ENCODE measurements at places on chromosomes 5 and 9.

- no peak for DNase-seq
Observed at GRCh38 chr5:141657937-141658545, 6.8 kb upstream of the FCHSD1 start.

DNA sequence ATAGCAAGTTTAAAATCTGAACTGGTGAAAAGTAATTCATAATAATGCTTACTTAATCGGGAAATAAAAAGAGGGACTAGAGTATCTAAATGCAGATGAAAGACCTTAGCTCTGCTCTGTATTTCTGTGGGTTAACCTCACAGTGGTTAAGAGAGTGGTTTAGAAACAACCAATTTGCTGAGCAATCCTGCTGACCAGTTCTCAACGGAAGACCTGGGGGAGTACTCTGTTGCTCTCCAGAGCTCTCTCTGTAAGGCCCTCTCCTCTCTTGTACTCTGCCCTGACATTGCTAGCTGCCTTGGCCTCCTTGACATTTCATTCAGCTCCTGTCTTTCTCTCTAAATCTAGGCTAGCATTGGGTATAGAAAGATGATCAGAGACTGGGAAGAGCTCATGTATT is 1186.6 kb upstream of the SEMA6A start:
- DNase-seq = no peak

DNA sequence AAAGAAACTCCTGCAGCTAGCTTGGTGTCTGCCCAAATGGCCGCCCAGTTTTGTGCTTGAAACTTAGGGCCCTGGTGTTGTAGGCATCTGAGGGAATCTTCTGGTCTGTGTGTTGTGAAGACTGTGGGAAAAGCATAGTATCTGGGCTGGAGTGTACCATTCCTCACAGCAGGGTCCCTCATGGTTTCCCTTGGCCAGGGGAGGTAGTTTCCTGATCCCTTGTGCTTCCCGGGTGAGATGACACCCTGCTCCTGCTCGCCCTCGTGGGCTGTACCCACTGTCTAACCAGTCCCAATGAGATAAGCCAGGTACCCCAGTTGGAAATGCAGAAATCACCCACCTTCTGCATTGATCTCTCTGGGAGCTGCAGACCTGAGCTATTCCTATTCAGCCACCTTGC is 182.8 kb downstream of the GDNF start:
- no peak for DNase-seq

DNA sequence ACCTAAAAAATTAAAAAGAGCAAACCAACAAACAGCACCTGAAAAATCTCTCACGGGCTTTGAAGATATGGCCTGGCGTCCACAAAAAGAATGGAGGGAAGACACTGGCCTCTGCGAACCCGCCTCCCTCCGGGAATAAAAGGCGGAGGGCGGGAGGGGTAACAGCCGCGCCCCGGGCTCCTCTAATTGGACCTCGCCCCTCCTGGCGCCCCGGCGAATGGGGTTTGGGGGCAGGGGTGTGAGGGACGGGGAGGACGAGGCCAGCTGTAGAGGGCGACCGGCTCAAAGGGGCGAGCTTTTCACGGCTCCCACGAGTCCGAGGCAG is 753 bp downstream of the FANCC start:
- peak; percentile 29 for DNase-seq

DNA sequence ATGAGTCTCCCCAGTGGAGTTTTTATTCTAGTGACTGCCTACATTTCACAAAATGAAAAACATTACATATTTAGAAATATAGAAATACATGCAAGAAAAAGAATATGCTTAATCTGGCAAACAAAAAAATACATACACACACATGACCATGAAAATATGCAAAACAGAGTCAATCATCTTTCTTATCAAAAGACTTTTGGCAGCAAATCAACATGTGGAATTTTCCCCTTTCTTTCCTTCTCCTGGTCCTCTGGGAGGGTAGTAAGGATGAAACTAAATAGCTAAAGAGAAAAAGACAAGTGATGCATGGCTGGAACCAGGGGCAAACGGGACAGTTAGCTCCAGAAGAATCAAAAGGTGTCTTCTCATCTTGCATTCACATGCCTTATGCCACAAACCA is 69.4 kb downstream of the APBA1 start:
- no peak for DNase-seq

- DNase-seq = no peak
Observed at GRCh38 chr5:73296772-73297171, 123.8 kb downstream of the TMEM174 start.

- no peak for DNase-seq
Observed at GRCh38 chr9:124330011-124330697, 72.4 kb downstream of the NEK6 start.

DNA sequence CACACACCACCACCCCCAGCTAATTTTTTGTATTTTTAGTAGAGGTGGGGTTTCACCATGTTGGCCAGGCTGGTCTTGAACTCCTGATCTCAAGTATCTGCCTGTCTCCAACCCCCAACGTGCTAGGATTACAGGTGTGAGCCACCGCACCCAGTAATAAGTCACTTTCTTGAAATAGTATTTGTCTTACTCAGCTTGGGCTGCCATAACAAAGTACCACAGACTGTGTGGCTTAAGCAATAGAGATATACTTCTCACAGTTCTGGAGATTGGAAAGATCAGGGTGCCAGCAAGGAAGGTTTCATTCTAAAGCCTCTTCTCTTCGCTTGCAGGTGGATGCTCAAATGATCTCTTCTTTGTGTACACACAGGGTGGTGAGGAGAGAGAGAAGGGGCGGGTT is 99.8 kb downstream of the ARRDC3 start:
- no peak for DNase-seq

DNA sequence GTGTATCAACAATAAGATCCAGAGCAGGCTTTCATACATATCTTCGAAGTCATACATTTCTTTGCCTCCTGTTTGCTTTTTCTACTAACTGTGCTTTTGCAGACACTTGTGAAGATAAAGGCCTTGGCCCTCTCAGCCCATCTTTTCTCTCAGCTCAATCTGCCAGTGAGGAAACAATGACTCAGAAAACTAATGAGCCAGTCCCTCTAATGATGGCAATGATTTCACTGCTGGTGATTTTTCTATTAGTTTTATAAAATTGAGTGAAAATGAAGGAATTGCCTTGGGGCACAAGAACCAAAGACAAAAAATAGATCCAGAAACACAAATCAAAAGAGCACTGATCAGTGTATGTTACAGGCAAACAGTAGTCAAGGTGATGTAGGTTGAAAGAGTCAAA is 167.7 kb upstream of the PPP2R2B start:
- DNase-seq = peak; percentile 81

- DNase-seq = no peak
Observed at GRCh38 chr9:6590334-6590733, 55.2 kb downstream of the GLDC start.

DNA sequence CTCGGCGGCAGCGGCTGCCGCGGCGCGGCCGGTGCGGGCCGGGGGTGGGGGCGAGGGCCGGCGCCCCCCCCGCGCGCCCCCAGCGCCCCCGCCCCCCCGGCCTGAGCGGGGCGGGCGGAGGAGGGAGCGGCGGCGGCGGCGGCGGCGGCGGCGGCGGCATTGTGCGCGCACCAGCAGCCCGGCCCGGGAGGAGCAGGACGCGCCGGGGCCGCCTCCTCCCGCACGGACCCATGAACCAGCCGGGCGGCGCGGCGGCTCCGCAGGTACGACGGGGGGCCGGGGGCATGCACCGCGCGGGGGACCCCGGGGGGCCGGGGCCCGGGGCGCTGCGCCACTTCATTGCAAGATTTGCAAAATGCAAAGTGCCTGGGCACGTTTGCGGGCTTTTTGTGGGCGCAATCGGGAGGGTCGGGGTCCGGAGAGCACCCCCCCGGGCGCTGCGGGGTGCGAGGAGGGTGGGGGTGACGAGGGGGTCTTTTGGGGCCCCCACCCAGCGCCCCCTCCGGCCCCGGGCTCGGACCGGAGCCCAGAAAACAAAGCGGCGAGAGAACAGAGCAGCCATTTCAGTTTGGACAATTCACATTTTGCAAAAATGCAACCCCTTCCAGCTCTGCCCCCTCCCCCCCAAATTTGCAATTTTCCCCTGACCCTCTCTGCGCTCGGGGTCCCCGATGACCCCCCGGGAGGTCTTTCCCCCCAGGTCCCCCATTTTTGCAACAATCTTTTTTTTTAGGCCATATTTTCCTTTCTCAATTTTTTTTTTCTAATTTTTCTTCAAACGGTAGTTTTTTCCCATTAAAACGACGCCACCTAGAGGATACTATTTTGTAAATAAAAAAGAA is at the start of gene ZNF618:
TSS of gene ZNF618 (plus strand) at position 159 of the 842 bp plus-strand sequence. CDS start at position 231, 72 bp downstream.
- DNase-seq = no peak

GRCh38 chr9:75027187-75028107 is 646 bp downstream of the CARNMT1 start:
- peak; percentile 69 for DNase-seq

- DNase-seq = no peak
Observed at GRCh38 chr9:113266174-113266573, 9.2 kb downstream of the CDC26 start.

DNA sequence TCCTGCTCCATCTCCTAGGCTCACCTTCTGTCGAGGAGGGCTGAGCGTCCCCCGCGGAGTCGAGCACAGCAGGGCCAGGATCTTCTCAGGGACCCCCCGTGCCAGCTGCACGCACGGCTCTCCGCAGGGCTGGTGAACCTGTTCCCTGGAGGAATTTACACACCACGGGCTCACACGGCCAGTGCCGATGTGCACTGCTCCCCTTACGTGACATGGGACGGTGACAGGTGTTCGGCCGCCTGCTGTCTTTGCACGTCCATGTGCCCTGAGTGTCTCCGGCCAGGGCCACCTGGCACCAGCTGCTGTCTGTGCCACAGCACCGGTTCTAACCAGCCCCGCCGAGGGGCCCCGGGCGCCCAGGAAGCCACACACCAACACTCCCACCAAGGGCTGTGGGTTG is 8.7 kb upstream of the AGPAT2 start:
- DNase-seq = no peak

DNA sequence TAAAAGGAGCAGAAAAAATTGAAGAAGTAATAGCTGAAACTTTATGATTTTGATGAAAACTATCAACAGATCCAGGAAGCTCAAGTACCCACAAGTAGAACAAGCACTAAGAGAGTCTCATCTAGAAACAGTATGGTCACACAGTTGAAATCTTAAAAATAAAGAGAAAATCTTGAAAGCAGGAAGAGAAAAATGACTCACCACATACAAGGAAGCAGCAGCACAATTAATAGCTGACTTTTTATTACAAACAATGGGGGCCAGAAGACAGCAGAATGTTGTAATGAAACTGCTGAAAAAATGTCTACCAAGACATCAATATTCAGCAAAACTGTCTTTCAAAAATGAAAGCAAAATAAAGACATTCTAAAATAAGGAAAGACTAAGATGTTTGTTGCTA is 1108.3 kb upstream of the DMAC1 start:
- DNase-seq = no peak

DNA sequence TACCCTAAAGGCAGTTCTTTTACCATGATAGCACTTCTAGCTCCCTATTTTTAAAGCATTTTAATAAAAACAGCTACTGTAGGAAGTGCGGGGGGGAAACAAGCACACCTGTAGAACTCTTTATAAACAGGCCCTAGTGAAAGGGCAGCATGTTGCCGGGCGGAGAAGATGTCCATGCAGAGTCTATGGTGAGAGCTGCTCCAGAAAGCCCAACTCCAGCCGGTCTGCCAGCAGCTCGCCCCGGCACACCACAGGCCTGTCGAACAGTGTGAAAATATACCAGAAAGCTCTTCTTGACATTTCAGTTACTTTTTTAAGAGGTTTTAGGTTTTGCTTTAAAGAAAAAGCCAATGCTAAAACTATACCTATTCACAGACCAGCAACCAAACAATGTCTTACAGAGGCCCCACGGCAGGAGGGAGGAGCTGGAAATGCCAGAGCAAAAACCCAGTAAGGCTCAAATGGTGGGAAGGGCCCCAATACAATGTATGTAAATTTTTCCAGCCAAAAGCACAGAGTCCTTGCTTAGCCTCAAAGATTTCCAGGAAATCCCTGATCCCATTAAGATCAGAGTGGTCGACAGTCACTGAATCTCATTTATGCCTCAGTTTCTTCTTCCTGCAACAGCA is 121.2 kb downstream of the SAXO1 start:
- DNase-seq = no peak

DNA sequence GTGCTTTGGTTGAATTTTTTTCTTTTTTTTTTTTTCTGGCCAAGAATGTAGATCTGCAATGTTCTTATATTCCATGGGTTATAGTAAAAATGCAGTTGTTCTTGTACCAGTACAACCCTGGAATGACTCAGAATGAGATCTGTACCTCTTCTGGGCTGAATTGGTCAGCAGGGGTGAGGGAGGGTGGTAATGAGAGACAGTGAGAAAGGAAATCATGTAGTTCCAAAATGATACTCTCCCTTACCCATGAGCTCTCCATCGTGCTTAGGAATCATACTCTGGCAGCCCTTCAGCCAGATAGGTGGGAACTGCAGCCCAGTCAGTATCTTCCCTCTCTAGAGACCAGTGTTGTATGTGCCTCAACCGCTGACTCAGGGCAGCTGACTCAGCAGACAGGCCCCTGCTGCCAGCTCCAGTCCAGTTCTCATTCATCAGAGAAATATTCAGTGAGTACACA is 2.1 kb upstream of the GLIS3 start:
- no peak for DNase-seq

DNA sequence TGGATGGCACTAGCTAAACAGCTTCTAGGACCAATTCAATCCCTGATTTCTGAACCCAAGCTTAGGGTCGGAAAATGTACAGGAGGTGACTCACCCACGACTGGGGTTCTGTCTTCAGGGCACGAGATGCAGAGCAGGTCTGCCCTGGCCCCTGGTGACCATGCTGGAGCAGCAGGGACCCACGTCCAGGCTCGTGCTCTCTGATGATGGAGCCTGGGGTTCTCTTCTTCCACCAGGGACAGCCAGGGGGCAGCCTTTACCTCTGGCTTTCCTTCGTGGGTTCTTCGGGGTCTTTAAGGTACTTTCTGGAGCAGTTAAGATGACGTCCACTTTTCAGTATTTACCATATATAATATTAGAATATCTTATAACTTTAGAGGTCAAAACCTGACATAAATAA is 2.1 kb downstream of the CFAP77 start:
- DNase-seq = no peak

GRCh38 chr5:169218176-169218575 is 82.8 kb downstream of the SLIT3 start:
- no peak for DNase-seq

GRCh38 chr5:18397371-18397770 is 763.1 kb downstream of the TAF11L14 start:
- no peak for DNase-seq

DNA sequence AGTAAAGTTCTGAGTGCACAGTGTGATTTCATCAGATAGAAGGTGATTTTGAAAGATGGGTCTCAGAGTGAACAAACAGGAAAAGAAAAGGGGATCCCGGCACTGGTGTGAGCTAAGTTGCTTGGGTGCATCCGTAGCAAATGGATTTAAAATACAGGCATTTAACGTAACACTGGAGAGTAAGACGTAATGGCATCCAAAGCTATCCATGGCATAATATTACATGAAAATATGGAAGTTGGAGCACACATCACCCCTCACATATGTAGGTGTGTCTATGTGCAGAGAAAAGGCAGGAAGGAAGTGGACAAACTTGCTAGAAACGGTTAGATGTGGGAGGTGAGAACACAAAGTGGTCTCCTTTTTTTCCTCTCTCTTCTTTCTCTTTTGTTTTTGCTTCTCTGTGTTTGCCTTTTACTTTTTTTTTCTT is 38.2 kb upstream of the SEMA4D start:
- no peak for DNase-seq

GRCh38 chr5:141521244-141521781 is 32.4 kb downstream of the PCDHGC5 start:
- no peak for DNase-seq

- DNase-seq = no peak
Observed at GRCh38 chr5:142658278-142658677, 27.6 kb downstream of the FGF1 start.
